ENCODE measurements at places on chromosomes 2 and 18.

DNA sequence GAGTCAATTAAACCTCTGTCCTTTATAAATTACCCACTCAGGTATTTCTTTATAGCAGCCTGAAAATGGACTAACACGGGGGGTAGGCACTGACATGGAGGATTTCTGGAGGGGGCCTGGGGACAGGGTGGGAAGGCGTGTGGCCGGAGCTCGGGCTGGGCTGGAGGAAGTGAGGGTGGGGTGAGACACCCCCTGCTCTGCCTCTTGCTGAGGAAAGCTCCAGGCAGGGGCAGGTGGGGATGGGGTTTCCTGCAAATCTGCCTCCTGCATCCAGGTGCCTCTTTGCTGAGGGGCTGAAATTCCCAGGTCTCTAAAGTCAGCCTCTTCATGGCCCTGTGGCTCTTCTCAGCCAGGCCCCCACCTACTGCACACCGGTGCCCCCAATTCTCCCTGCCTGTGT is 25.7 kb upstream of the OTOS start:
- H3K4me1 ChIP-seq, result no peaks in the 10 kb centered on the region
- H3K36me3 ChIP-seq, result no peaks in the 10 kb centered on the region
- H3K4me3 ChIP-seq, result no peak overlapping the region
- no peaks in the 10 kb centered on the region for H3K27me3 ChIP-seq
- H3K27ac ChIP-seq, result no peak overlapping the region

- H3K36me3 ChIP-seq, result no peaks in the 10 kb centered on the region
- no peak for DNase-seq
Observed at GRCh38 chr2:233007270-233007669, 5.8 kb downstream of the NGEF start.

DNA sequence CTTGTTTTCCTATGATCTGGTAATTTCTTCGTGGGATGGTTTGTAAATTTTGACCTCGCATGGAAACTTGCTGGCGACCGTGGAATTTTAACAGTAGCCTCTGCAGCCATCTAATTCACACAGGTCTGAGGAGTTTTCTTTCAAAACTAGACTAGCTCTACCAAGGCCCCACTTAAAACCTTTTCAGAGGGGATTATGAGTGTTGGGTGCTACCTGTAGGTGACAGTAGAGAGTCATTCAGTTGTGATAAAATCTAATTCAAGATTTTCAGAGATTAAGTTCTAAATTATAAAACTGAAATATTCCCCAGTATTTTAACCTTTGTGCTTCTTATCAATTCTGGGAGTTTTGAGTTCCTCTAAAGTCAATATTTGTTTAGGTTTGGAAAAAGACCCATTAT is 31.0 kb downstream of the THSD7B start:
- H3K27me3 ChIP-seq, result no peaks in the 10 kb centered on the region
- H3K4me1 ChIP-seq, result no peaks in the 10 kb centered on the region
- no peak overlapping the region for H3K4me3 ChIP-seq
- no peak overlapping the region for H3K27ac ChIP-seq

DNA sequence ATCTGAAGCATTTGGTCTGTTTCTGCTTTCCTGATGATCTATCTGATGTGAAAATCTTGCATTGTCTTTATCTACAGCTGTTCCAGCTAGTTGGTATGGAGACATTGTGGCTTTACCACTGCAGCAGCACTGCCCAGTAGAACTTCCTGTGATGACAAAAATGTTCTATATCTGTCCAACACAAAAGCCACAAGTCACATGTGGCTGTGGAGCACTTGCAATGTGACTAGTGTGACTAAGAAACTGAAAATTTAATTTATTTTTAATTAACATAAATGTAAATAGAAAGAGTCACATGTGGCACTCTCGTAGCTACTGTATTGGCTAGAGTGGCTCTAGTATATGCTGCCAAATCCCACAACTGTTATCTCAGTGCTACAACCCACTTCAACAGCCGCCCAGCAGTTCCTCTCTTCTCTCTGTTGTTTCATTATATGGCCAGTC is 425.7 kb downstream of the SETBP1 start:
- no peak overlapping the region for H3K4me3 ChIP-seq
- no peaks in the 10 kb centered on the region for H3K36me3 ChIP-seq
- H3K4me1 ChIP-seq, result peaks cover 67% of the 10 kb centered on the region

- H3K36me3 ChIP-seq, result no peaks in the 10 kb centered on the region
- no peaks in the 10 kb centered on the region for H3K4me1 ChIP-seq
- no peak overlapping the region for H3K4me3 ChIP-seq
- DNase-seq, result no peak
Observed at GRCh38 chr2:150732064-150732463, 244.6 kb upstream of the RND3 start.

- no peak for DNase-seq
- no peak overlapping the region for H3K27ac ChIP-seq
- no peaks in the 10 kb centered on the region for H3K4me1 ChIP-seq
- no peaks in the 10 kb centered on the region for H3K27me3 ChIP-seq
- no peaks in the 10 kb centered on the region for H3K36me3 ChIP-seq
- no peak overlapping the region for H3K4me3 ChIP-seq
Observed at GRCh38 chr18:79552140-79552631, 127.4 kb upstream of the CTDP1 start.

GRCh38 chr2:128545085-128545484 is 226.4 kb upstream of the HS6ST1 start:
- no peak overlapping the region for H3K27ac ChIP-seq
- H3K36me3 ChIP-seq, result no peaks in the 10 kb centered on the region
- H3K27me3 ChIP-seq, result no peaks in the 10 kb centered on the region
- H3K4me1 ChIP-seq, result no peaks in the 10 kb centered on the region
- H3K4me3 ChIP-seq, result no peak overlapping the region

GRCh38 chr2:64543008-64543697 is 19.0 kb downstream of the AFTPH start:
- H3K4me1 ChIP-seq, result peaks cover 17% of the 10 kb centered on the region
- H3K27ac ChIP-seq, result no peak overlapping the region
- no peak for DNase-seq
- no peaks in the 10 kb centered on the region for H3K27me3 ChIP-seq
- H3K36me3 ChIP-seq, result peaks cover 1% of the 10 kb centered on the region

GRCh38 chr2:64359892-64360657 is 93.9 kb upstream of the LGALSL start:
- peak; percentile 7 for DNase-seq
- H3K27me3 ChIP-seq, result peaks cover 22% of the 10 kb centered on the region

DNA sequence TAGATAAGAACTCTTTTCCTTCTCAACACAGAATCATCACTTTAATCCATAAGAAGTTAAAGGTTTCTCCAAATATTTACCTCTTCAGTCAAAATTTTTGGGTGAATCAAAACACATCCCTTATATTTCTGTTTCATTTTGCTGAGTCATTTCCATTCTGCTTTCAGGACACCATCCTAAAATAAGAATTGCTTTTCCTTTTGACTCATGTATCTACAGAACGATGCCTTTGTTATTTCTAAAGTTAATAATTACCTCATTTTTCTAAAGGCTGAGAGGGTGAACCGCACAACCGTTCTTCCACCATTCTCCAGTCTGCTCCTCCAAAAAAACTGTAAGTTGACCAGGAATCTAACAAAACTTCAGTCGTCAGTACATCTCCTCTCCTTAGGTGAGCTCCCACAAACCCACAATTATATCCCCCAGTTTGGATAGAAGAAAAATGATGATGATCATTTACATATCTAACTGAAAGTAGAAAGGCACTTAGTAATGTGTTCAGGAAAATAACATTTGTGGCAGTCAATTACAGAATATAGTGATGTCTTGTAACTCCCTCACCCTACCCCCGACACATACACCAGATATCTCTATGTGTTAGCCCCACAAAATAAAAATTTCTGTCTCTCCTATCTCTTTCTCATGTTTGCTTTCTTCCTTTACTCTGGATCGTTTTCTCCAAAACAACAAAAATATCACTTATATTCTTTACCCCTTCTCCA is 162.5 kb downstream of the RAD51AP2 start:
- H3K27me3 ChIP-seq, result no peaks in the 10 kb centered on the region
- no peak overlapping the region for H3K27ac ChIP-seq
- no peak overlapping the region for H3K4me3 ChIP-seq
- no peak for DNase-seq
- H3K36me3 ChIP-seq, result no peaks in the 10 kb centered on the region

GRCh38 chr2:10957391-10957790 is 45.7 kb downstream of the KCNF1 start:
- no peaks in the 10 kb centered on the region for H3K36me3 ChIP-seq
- H3K27me3 ChIP-seq, result no peaks in the 10 kb centered on the region
- no peaks in the 10 kb centered on the region for H3K4me1 ChIP-seq
- DNase-seq, result no peak
- H3K27ac ChIP-seq, result no peak overlapping the region

DNA sequence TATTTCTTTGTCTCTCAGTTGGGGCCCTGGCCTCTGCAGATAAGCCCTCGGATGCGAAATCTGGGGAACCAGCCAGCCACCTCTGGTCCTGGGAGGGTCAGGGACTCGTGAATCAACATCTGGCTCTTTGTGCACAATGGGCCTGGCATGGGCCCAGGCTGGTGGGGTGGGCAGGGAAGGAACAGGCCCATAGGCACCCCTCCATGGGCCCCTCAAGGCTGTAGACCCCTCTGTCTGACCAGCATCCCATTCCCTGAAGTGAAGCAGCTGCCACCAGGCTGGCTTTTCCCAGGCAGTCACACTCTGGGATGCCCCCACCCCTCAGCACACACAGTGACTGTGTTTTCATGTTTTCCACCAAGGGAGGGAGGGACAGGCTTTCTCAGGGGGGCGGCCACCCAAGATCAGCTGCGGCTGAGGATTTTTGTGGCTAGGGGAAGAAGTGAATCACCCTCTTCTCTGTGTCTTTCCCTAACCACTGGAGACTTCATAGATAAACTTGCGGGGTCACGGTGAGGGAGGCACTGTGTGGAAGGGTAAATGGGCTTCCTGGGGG is 166.0 kb downstream of the AGAP1 start:
- H3K27me3 ChIP-seq, result no peaks in the 10 kb centered on the region
- no peak overlapping the region for H3K4me3 ChIP-seq
- no peak overlapping the region for H3K27ac ChIP-seq
- no peaks in the 10 kb centered on the region for H3K36me3 ChIP-seq
- DNase-seq, result no peak

DNA sequence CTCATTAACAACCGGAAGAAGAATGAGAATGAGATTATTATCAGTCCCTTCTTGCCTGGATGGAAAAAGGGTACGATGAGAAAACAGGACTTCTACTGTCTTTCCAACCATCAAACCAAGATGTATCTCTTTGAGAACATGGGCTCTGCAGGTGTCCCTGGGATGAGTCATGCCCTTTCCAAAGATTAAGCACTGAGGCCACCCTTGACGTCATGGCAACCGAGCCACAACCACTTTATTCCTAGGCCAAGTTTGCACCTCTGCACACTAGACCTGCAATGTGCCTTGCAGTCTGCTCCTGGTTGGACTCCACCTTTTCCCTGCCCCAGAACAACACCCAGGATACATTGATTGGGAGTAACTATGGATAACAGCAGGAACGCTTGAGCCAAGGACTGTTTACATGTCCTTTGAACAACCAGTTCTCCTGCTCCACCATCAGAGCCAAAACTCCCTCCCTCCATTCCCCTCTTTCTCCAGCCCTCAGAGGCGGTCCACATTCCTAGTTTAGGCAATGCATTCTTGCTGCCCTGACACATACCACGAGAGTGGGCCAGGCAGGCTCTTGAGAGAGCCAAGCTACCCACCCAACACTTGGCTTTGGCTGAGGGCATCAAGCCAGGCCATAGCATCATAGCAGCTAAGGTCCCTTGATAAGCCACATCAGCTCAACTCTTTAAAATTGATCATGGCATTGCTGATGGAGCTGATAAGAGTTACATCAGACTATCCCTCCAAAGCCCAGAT is 310.7 kb downstream of the TNS1 start:
- no peaks in the 10 kb centered on the region for H3K27me3 ChIP-seq
- no peak overlapping the region for H3K27ac ChIP-seq
- no peaks in the 10 kb centered on the region for H3K4me1 ChIP-seq
- DNase-seq, result no peak
- H3K4me3 ChIP-seq, result no peak overlapping the region

DNA sequence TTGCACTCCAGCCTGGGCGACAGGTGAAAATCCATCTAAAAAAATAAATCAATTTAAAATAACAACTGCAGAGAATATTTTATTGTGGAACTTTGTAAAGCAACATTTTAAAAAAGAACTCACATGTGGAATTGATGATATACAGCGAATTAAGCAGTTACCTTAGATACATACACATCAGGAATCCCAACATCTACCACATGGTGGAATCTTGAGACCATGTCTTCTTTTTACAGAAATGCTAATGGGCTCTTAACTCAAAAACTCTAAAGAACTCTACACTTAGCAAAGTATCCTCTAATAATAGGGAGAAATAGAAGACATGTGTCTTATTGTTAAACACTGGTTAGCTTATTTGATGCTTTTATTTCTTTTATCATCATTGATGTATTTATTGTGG is 373.6 kb downstream of the CDH7 start:
- H3K4me1 ChIP-seq, result no peaks in the 10 kb centered on the region
- no peak for DNase-seq
- H3K27me3 ChIP-seq, result no peaks in the 10 kb centered on the region
- no peak overlapping the region for H3K27ac ChIP-seq
- no peaks in the 10 kb centered on the region for H3K36me3 ChIP-seq

DNA sequence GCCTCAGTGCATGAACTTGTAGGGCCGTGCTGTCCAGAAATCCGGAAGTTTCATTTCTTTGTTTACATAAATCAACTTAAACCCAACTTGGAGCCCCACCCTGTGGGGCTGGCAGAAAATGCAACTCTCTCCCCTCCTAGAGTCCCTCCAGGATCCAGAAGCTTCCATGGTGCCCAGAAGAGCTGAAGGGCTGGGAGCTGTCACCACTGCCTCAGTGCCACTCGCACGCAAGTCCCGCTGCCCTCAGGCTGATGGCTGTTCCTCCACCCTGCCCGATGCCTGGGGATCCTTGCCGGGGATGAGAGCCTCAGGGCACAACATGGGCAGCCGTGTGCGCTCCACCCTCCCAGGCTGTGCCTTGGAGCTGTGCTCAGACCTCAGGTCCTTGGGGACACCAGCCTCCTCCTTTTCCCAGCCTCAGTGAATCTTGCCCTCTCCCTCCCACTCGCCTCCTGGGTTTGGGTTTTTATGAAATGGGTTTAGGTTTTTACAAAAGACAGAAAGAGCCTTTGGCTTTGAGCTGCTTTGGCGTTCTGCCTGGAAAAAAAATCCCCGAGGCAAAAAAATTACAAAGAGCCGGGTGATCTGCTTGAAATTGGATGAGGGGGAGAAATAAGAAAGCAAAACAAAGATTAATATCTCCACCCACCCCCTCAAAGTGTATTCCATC is 155.2 kb downstream of the TWIST2 start:
- H3K27ac ChIP-seq, result no peak overlapping the region
- no peak overlapping the region for H3K4me3 ChIP-seq
- H3K36me3 ChIP-seq, result no peaks in the 10 kb centered on the region

- H3K4me1 ChIP-seq, result no peaks in the 10 kb centered on the region
- DNase-seq, result no peak
- H3K36me3 ChIP-seq, result no peaks in the 10 kb centered on the region
Observed at GRCh38 chr2:129868151-129868550, 111.3 kb upstream of the RAB6C start.

- H3K4me3 ChIP-seq, result no peak overlapping the region
- H3K36me3 ChIP-seq, result no peaks in the 10 kb centered on the region
- H3K4me1 ChIP-seq, result no peaks in the 10 kb centered on the region
Observed at GRCh38 chr2:18630541-18630940, 41.2 kb upstream of the NT5C1B start.

All from B cell (primary cell).